Activated CD4-positive, alpha-beta memory T cell treated with anti-CD3 and anti-CD28 coated beads, Interleukin-2, amount 10 ng/mL, durations not matched to agents 7 days and 5 days (primary cell): ENCODE measurements at places on chromosomes 13 and 19. TPM values are rescaled to one million over a fixed set of nuclear protein-coding genes. Genes with fewer than 3 reads are reported as not detected.

DNA sequence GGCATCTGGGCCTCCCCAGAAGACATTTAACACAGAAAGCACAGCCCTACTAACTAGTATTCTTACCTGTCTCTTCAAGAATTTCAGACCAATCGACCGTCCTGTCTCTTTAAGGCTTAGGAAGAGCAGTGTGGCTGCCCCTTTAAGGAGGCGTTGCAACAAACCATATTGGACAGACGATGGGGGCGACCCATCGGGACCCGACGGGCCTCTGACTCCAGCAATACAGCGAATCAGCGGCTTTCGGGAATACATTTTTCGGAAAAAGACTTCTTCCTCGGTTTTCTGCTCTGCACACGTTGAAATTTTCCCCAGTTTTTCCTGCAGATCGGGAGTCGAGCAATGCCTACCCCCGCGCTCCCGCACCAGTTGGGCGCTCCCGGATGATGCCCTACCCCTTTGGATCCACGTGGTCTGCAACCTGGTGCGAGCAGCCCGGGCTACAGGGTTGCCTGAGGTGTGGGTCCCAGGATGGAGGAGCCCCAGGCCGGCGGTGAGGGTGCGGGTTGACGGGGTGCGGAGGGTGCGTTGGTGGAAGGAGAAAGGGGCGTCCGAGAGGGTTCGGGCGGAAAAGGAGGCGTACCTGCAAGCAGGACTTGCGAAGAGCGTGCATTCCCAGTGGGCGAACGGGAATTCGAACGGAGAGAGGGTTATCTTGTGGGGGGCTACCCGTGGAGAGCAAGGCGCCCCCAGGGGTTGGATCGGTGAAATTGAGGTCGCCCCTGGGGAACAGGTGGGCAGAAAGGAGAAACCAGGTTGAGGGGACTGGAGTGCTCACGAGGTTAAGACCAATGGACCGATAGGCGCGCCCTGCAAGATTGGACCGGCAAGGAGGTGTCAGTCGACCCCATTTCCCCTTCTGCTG lies at the start of gene POLR1G:
Gene POLR1G, plus strand, starts transcription at position 419 of the 865 bp plus-strand sequence. Its CDS starts 53 bp downstream, at position 472.
- peaks cover 2% of the 10 kb centered on the region for H3K36me3 ChIP-seq
- peaks cover 24% of the 10 kb centered on the region for H3K27me3 ChIP-seq

DNA sequence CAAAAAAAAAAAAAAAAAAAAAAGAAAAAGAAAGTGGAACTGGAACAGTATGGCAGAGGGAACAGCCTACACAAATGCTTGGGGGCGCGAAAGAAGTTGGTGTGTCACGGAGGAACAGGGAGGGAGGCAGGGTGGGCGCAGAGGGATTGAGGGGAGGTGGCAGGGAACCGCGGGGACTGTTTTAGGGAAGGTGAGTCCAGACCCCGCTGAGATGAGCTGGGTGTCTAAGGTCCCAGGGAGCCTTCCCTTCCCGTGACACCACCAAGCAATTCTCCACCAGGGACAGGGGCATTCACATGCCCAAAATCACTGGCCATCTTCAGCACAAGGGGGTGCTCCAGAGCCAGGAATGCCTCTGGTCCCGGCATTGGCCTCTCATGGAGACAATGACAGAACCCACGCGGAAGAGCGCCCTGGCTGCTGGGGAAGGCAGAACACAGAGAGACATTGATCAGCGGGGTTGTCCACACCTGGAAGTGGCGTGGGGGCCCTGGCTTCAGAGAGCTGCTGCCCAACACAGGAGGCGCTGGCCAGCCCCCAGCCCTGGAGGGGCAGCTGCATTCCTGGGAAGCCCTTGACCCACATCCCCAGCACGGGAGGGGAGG lies 6.9 kb downstream of the PEAK3 start:
- no peaks in the 10 kb centered on the region for H3K27me3 ChIP-seq
- H3K27ac ChIP-seq = no peak overlapping the region
- peaks cover 34% of the 10 kb centered on the region for H3K4me1 ChIP-seq
- peaks cover 35% of the 10 kb centered on the region for H3K36me3 ChIP-seq
- DNase-seq = peak; percentile 64
- H3K4me3 ChIP-seq = peak overlapping the region; percentile 9

DNA sequence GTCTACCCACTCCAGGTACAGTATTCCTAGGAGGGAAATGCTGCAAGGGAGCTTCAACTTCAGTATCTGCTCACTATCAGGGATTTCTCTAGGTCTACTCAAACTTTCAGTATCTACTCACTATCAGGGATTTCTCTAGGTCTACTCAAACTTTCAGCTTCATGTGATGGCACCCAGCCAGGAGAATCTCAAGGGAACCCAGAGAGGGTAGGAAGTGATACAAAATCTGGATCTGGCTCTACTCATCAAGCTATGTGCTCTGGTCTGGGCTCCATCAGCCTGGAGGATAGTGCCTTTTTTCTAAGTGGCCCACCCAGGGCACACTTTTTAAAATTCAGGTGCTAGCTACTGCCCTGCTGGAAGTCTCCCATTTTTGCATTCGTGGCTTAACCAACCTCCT lies 52.3 kb upstream of the FNDC3A start:
- DNase-seq = no peak
- H3K27ac ChIP-seq = no peak overlapping the region
- H3K4me3 ChIP-seq = no peak overlapping the region
- no peaks in the 10 kb centered on the region for H3K36me3 ChIP-seq

COX6B2 gene
- total RNA-seq = 2.0 TPM

BICRA gene
- total RNA-seq = 20.2 TPM

CEACAM7 gene
- not detected for total RNA-seq

GRCh38 chr19:37997911-37998344 lies 90.9 kb downstream of the SIPA1L3 start:
- H3K27me3 ChIP-seq = no peaks in the 10 kb centered on the region
- no peaks in the 10 kb centered on the region for H3K36me3 ChIP-seq
- H3K4me3 ChIP-seq = no peak overlapping the region
- no peaks in the 10 kb centered on the region for H3K4me1 ChIP-seq

- H3K27me3 ChIP-seq = no peaks in the 10 kb centered on the region
- DNase-seq = no peak
- no peak overlapping the region for H3K4me3 ChIP-seq
- H3K4me1 ChIP-seq = peaks cover 10% of the 10 kb centered on the region
Observed at GRCh38 chr13:73832128-73832588, 302.0 kb downstream of the KLF12 start.

DNA sequence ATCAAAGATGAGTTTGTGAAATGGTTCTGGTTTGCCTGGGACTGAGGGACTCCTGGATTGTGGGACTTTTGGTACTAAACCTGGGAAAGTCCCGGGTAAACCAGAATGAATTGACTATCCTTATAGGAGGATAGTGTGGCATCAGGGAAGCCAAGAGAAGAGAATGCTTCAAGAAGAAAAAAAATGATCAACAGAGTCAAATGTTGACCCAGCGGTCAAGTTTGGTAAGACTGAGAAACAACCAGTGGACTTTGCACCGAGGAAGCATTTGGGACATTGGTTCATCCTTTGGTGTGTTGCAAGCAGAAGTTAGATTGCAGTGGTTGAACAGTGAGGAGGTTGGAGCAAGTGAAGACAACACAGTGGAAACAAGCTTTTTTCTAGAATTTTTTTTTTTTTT lies 33.5 kb downstream of the CLEC17A start:
- H3K27me3 ChIP-seq = no peaks in the 10 kb centered on the region
- H3K4me1 ChIP-seq = no peaks in the 10 kb centered on the region
- H3K27ac ChIP-seq = no peak overlapping the region
- no peak for DNase-seq
- no peaks in the 10 kb centered on the region for H3K36me3 ChIP-seq

DMPK gene
- 29.5 TPM for total RNA-seq

- peaks cover 57% of the 10 kb centered on the region for H3K4me1 ChIP-seq
- H3K27me3 ChIP-seq = no peaks in the 10 kb centered on the region
- peak overlapping the region; percentile 90 for H3K27ac ChIP-seq
- peak overlapping the region; percentile 83 for H3K4me3 ChIP-seq
- peaks cover 52% of the 10 kb centered on the region for H3K36me3 ChIP-seq
Observed at GRCh38 chr19:4911314-4911713, 2.0 kb downstream of the UHRF1 start.
